ENCODE measurements at places on chromosomes 12 and 14.

DNA sequence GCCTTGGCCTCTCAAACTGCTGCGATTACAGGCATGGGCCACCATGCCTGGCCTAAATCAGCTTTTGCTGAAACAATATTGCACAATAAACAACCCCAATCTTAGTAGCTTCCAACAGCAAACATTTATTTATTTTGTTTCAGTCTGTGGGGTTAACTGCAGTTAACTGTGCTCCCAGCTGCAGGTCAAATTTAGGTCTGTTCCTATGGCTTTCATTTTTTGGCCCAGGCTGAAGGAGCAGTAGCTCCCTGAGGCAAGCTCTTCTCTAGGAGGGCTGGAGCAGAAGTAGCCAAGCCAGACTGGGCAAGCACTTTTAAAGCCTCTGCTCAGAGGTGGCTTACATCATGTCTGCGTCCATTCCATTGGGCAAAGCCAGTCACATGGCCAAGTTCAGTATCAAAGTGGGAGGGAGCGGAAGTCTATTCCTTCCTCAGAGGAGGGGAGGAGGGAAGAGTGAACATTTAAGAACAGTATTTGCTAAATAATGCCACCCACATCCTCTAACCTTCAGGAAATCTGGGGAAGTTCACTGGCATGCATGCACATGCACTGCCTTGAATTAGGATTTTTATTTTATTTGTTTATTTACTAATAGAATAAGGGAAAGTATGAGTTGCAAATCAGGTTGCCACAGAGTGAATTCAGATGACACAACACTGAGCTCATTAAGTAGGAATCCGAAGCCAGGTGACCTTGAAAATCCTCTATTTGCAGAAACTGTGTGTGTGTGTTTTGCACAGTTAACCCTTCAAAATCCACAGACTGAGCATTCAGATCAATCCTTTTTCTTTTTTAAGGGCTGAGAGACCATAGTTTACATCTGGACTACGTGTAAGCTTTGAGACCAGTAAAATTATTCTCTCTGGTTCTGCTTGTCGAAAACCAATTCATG lies 122.0 kb upstream of the SEL1L start:
- H3K4me3 ChIP-seq, result no peak overlapping the region
- H3K27ac ChIP-seq, result no peak overlapping the region
- H3K4me1 ChIP-seq, result no peaks in the 10 kb centered on the region

DNA sequence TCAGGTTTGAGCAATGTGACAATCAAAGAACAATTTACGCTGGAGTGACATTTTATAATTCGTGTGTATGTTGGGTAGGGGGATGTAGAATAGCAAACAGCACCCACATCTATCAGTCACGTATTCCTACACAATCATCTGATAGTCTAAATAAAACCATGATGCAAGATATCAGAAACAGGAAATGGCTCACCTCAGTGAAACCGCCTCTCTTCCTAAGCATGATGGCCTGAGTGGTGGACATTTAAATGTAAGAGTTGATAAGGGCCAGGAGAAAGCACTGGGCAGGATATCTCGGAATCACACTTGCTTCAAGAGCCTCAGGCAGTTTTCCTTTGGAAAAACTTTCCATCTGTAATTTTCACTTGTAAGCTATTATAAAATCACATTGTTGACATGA lies 128.2 kb downstream of the GRIP1 start:
- no peaks in the 10 kb centered on the region for H3K4me1 ChIP-seq
- H3K4me3 ChIP-seq, result no peak overlapping the region
- peaks cover 13% of the 10 kb centered on the region for H3K27me3 ChIP-seq
- H3K27ac ChIP-seq, result no peak overlapping the region

DNA sequence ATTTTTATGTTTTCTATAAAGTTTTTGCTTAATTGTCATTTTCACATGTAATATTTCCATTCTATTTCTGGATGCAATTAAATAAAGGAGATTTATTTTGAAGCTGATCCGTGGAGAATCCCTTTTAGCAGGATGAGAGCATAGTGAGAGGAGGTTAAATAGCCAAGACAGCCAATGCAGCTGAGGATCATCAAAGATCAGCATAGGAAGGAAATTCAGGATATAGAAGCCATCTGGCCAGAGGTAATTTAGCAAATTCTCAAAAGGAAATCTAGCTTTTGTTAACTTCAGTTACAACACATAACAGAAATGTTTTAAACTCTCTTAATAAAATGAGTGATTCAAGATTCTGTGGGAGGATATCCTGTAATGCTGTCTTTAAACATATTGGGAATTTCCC lies 122.8 kb upstream of the PDE3A start:
- no peaks in the 10 kb centered on the region for H3K36me3 ChIP-seq
- no peaks in the 10 kb centered on the region for H3K4me1 ChIP-seq
- no peaks in the 10 kb centered on the region for H3K27me3 ChIP-seq
- DNase-seq, result no peak
- no peak overlapping the region for H3K27ac ChIP-seq
- no peak overlapping the region for H3K4me3 ChIP-seq

- no peak overlapping the region for H3K4me3 ChIP-seq
- H3K4me1 ChIP-seq, result no peaks in the 10 kb centered on the region
- H3K27ac ChIP-seq, result no peak overlapping the region
Observed at GRCh38 chr14:36973806-36974442, 198.5 kb downstream of the SLC25A21 start.

Measured in T-cell (primary cell).